ENCODE measurements at places on chromosomes 7 and 10.

DNA sequence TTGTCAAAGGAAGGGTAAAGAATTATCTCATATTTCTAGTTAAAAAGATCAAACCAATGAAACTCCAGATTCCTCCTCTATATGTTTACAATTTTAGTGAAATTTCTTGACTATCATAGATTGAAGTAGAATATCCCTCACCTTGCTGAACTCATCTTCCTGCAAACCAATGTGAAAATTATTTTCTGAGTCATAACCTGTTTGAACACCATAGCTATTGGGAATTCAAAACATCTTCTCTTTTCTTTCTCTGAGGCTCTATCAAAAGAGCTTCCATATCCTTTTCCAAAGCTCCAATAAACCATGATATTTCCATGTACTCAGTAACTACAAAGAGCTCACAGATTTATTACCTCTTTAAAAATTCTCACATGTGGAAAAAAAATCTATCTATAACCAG, 134.3 kb downstream of the DOCK4 start:
- DNase-seq = no peak

DNA sequence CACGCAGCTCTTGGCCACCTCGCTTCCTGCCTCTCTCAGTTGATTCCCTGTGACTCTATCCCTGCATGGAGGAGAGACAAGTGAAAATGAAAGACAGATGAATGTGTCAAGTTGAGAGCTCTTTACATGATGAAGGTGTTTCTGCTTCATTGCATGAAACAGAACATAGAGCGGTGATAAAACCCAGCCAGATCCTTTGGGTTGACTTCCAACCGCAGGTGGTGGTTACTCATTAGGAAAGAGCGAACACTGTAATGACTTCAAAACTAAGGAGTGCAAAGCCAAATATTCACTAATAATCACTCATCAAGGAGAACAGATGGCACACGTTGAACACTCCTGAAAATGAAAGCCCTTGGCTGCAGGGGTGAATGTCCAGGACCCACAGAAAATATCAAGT, 31.8 kb upstream of the WDR11 start:
- no peak for DNase-seq

DNA sequence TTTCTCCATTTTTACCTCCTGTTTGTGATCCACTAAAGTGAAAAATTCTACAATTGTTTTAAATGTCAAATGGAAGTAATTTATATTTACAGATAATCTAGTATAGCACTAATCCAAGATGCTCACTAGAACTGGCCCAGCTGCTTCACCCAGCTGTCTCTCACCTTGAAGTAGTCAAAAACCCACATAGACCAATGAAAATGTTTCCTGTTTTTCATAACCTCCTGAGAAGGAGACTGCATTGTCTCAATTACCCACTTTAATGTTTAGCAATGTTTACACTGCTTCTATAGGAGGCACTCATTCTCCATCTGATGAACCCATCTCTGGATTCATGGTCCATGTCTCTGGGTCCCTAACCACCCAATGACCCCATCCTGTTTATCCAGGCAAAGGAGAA, 56.1 kb upstream of the ADO start:
- DNase-seq = no peak

GRCh38 chr7:132049462-132050304, 493.3 kb upstream of the PODXL start:
- DNase-seq = no peak

- DNase-seq = no peak
Measured at GRCh38 chr7:131459256-131459655, 97.2 kb downstream of the PODXL start.

- DNase-seq = no peak
Measured at GRCh38 chr10:10418387-10418786, 599.3 kb upstream of the CELF2 start.

DNA sequence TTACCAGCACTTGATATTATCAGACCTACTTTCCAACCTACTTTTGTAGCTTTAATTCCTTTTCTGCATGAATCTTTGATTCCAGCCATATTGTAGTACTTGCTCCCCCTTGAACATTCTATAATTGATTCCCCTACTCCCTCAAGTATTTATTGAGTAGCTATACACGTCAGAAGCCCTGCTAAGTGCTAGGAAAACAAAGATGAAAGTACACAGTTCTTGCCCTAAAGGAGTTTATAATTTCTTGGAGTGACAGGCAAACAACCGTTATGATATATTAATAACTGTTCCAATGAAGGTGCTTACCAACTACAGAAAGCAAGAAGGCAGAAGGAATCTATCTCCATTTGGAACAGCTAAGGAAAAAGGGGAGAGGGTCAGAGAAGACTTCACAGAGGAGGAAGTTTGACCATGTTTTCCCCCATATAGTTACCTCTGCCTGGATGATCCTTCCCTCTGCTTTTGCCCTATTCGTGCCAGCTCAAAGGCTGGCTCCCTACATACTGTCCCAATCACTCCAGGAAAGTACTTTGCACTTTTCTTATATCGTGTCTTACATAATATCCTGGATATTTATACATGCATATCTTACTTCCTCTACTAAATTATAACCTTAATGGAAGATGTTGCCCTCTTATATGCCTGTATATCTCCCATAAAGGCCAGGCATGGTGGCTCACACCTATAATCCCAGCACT, 54.7 kb downstream of the SCD start:
- DNase-seq = no peak
